ENCODE measurements at places on chromosomes 13 and 19.

GRCh38 chr13:112767506-112768471, 78.0 kb downstream of the ATP11A start:
- no peak for DNase-seq

DNA sequence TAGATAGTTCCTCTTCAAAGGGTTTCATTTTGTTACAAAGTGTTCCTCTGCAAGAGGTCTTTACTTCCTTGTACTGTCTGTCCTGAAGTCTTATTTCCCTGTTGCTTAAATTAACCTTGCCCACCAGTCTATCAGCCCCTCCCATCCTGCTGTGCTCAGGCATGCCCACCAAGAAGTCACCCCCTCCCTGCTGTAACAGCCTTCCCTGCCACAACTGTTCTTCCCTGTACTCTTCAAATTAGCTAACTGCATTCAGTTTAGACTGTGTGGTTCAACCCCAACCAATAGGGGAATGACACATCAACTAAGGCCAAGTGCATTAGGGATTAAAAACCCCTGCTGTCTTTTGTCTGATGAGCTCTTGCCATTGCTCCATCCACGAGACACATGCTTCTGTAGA, 34.4 kb upstream of the ZNF562 start:
- no peak for DNase-seq

DNA sequence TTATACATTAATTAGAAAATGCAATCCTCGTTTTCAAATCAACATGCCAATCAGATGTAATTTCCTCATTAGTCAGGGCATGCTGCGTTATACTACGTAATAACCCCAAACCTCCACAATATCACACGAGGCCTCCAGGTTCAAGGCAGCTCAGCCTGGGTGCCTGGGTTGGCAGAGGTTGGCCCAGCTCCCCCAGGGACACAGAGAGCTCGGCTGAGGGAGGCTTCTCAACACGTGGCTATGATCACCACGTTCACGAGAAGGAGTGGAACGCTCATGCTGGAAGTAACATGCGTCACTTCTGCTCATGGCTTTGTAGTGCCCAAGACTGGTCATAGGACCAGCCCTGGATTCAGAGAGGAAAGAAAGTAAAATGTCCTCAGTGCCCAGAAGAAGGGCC, 144.9 kb upstream of the SOX1 start:
- no peak for DNase-seq

- no peak for DNase-seq
These were observed 85.2 kb downstream of the FOXO1 start for GRCh38 chr13:40581277-40581579.

DNA sequence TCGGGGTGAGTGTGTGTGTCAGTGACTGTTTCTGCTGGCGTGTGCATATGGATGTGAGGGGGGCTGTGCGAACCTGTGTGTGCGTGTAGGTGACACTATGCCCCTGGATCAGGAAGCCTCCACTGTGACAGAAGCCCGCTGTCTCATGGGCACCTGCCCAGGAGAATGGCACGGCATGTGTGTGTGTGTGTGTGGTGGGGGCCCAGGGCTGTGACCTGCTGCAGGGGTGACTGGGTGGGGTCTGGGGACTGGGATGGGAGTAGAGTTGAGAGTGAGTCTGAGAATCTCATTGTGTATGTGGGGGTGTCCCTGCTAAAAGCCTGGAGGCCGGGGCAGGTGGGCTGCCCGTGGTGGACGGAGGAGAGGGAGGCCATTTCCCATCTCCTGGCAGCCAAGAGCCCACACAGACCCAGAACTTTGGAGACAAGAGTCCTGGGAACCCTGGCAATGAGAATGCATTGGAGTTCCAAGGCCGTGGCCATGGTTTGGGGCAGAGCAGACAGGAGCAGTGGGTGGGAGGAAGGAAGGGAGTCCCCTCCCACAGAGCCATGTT, 6.4 kb upstream of the TPM4 start:
- no peak for DNase-seq

GRCh38 chr19:29342721-29343120, 129.8 kb upstream of the UQCRFS1 start:
- no peak for DNase-seq

GRCh38 chr13:61700181-61700580, 284.5 kb upstream of the PCDH20 start:
- DNase-seq: no peak

Data from AG09309 (cell line).